SW480 (cell line): ENCODE measurements at places on chromosomes 7 and 10.

GRCh38 chr7:145850636-145851035 lies 266.0 kb upstream of the CNTNAP2 start:
- DNase-seq: no peak

DNA sequence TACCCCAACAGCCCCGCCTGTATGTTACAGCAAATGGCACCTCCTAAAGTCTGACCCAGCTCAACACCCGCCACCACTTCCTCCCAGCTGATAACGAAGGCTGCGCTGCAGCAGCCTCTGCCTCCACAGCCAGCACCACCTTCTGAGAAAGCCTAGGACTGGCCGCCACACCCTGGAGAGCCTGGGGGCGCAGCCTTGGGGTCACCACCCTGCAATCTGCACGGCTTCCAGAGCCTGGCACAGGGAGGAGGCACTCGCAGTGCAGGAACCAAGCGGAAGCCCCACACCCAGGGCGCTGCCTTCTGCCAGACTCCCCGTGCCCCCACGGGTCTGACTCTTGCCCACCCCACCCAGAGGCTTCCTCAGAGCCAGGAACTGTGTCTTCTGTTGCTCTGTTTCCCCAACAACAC lies 112.5 kb downstream of the MAD1L1 start:
- DNase-seq: no peak

GRCh38 chr7:80312139-80312661 lies 177.6 kb downstream of the GNAI1 start:
- no peak for DNase-seq

GRCh38 chr7:115178835-115179234 lies 256.9 kb downstream of the MDFIC start:
- no peak for DNase-seq

DNA sequence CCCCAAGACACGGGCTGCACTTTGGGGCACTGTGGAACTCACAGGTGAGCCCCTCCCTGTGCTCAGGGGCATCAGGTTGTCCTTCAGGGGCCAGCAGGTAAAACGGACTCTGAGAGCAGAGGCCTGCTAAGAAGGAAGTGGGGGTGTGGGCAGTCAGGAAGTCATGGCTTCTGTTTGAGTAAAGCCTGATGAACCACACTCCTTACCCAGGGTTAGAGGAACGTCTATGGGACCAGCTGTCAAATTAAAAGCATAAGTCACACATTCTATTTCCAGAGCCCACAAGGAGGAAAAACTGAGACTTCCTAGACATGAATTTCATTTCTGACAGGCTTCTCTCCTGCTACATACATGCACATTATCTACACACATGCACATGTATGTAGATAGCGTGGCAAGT lies 616.4 kb downstream of the SDK1 start:
- DNase-seq: no peak

GRCh38 chr10:126843299-126843934 lies 61.8 kb upstream of the DOCK1 start:
- DNase-seq: no peak

DNA sequence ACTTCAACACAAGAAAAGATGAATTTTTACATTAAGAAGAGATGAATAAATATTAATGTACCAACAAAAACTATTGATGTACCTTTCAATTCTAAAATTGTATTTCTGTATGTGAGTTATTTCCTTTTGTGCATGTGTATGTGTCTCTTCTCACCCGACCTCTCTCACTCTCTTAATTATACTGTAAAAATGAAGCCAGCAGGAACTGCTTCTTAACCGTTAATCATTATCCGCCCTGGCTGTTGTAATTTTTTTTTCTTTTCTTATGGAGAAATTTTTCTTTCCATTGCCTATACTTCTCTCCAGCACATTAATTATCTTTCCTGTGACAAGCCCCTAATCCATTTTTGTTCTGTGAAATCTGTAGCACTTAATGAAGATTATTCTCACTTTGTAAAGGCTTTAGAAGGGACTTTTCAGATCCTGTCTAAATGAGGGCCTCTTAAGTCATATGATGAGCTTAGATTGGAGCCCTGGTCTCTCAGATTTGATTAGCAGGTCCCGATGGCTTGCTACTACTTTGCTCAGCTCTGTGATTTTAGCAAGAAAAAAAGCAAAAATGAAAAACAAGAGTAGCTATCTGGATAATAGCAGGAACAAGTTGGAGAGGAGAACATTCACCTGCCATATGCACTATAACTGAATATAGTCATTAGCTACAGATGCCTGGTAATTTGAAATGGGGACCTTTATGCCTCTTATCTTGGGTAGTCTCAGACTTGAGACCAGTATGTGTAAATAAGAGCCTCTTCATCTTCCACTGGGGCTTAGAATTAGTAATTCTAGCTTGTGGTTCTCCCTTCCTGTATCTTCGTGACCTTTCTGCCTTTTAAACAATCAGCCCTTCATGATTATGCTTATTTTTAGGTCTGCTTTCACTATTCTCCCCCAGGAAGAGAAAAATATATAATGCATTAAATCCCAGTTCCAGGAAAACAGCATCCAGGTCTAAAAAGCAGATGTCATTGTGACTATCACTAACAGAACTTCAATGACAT lies 80.0 kb upstream of the COL1A2 start:
- no peak for DNase-seq

GRCh38 chr10:86872757-86873156 lies 84.7 kb downstream of the MMRN2 start:
- no peak for DNase-seq

DNA sequence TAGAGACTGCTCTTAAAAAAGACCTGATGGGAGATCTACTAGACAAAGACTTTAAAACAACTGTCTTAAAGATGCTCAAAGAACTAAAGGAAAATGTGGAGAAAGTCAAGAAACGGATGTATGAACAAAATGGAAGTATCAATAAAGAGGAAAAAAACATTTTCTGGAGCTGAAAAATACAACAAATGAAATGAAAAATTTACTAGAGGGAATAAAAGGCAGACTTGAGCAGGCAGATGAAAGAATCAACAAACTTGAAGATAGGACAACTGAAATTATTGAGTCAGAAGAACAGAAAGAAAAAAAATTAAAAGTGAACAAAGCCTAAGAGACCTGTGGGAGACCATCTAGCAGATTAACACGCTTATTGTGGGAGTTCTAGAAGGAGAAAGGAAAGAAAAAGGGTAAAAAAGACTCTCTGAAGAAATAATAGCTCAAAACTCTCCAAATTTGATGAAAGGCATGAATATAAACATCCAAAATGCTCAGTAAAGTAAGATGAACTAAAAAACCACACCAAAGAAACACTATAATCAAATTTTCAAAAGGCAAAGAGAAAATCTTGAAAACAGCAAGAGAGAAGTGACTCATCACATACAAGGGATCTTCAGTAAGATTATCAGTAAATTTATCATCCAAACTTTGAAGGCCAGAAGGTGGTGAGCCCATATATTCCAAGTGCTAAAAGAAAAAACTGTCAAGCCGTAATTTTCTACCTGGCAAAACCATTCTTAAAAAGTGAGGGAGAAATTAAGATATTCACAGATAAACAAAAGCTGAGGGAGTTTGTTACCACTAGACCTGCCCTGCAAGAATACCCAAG lies 83.2 kb downstream of the SCRN1 start:
- no peak for DNase-seq

DNA sequence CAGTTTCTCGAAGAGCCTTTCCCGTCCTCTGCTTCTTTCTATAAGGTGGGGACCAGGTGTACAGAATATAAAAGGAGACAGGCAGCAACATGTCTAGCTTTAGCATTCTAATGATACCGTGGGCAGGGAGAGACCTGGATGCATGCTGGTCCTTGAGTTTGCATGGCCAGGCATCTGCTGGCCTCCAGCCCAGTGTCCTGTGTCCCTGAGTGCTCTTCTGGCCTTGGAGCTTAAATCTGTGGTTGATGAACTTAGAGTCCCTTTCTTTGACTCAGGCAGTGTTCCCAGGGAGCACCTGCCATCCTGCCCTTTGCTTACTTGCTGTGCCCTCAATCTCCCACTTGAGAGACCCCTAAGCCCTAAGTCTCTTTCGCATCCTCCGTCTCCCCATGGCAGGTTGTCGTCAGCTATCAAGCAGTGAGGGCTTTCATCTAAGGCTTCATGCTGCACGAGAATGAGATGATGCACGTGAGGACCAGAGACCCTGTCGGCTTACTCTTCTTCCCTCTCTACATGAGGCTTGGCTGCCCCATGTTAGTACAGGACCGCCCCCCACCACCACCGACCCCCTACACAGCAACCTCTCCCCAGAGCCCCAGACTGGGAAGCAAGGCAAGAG lies 313.4 kb upstream of the C7orf33 start:
- DNase-seq: no peak

- no peak for DNase-seq
Measured at GRCh38 chr7:56099653-56100052, 6.6 kb downstream of the CHCHD2 start.

DNA sequence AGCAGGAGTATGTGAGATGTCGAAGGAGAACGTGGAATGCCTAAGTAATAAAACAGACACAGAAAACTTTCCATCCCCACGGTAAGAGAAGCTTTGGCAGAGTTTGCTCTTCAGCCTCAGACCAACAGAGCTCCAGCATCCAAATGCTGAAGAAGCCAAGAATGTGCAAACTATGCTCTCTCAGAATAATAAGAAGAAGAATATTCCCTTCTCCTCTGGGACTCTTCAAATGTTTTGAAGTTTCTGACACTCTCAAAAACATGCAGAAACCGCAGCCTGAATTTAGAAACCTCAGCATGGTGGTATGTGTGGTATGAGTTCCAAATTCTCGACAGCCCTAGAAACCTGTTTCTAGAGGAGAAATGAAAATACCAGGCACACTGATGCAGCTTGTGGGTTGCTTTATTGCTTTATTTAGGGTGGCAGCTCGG lies 113.3 kb downstream of the KCNMA1 start:
- no peak for DNase-seq

GRCh38 chr7:69883399-69883891 lies 285.2 kb downstream of the AUTS2 start:
- no peak for DNase-seq

DNA sequence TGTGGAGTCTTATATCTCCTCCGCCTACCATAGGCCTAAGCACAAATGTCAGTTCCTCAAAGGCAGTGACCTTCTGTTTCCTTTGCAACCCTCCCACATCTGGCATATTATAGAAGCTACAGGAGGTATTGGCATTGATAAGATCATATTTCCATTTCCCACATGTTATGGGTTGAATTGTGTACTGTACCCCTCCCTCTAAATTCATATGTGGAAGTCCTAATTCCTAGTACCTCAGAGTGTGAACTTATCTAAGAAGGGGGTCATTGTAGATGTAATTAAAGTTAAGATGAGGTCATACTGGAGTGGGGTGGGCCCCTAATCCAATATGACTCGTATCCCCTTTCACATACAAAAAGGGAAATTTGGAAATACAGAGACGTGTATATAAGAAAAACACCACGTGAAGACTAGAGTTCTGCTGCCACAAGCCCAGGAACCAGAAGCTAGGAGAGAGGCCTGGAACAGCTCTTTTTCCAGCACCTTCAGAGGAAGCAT lies 6.1 kb upstream of the LAMB4 start:
- DNase-seq: no peak

GRCh38 chr10:132142396-132143161 lies 44.2 kb upstream of the DPYSL4 start:
- DNase-seq: peak; percentile 25

GRCh38 chr7:99155211-99155610 lies 11.3 kb upstream of the SMURF1 start:
- no peak for DNase-seq

DNA sequence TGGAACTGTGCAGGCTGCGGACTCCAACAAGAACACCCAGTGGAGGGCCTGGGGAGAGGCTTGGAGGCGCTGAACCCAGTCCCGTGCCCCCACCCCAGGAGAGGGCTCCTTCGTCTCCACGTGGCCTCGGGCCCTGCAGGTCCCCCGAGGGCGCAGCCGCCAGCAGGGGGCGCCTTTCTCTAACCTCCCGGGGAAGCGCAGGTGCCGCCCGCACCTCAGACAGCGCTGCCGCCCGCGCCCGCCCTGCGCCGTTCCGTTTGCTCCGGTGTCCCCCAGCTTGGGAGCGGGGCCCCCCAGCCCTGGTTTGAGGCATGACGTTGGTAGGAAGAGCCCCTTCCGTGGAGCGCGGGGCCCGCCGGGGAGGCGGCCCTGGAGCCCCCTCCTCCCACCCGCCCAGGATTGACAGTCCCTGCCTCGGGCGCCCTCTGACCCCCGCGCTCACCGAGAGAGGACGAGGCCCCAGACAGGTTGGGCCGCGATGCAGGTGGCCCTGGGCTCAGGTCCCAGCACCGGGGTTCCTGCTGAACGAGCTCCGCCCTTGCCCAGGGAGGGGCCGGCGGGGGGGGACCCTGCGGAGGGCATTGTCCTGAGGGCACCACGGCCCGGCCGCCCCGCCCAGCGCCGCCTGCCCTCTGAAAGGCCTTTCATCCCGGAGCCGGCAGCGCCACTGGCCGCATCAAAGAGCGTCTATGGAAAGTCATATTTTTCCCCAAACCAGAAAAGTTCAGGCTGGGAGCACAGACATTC lies 42.8 kb downstream of the FOXL3 start:
- peak; percentile 94 for DNase-seq

DNA sequence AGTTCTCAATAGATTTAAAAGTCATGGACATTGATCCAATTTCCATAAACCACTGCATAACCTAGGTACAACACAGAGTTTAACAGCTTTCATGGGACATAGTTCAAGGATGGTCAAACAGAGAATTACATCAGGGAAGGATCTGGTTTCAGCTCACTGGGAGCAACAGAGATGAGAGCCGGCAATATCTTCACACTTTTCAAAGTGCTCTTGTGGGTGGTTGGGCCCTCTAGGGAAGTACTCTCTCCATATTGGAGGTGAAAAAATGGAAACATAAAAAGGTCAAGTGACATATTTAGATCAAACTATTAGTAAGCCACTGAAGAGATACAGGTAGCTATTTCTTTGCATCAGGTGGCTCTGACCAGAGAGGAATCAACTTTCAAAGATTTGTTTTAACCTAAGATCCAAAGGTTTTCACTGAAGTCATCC lies 61.8 kb upstream of the LRRN3 start:
- no peak for DNase-seq
